ENCODE measurements at places on chromosomes 6 and 20.
A peak's percentile ranks its signal among the peaks of the same experiment; 100 is the strongest.

DNA sequence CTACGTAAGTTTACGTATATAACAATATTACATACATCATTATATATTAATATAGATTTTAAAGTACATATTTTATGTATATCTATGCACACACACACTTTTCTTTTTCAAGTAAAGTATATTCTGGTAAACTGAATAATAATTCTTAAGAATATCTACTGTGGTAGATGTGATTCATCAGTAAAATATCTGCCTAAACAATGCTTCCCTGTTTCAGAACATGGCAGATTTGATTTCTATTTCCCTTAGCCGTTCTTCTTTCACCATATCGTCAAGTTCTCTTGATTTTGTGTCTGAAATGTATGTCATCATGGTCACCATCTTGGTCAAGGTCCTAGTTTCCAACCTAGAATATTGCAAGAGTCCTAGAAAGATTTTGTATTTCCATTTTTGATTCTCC, 195.6 kb downstream of the HDGFL1 start:
- DNase-seq = no peak

GRCh38 chr20:57658833-57659516, 38.7 kb upstream of the ZBP1 start:
- no peak for DNase-seq

DNA sequence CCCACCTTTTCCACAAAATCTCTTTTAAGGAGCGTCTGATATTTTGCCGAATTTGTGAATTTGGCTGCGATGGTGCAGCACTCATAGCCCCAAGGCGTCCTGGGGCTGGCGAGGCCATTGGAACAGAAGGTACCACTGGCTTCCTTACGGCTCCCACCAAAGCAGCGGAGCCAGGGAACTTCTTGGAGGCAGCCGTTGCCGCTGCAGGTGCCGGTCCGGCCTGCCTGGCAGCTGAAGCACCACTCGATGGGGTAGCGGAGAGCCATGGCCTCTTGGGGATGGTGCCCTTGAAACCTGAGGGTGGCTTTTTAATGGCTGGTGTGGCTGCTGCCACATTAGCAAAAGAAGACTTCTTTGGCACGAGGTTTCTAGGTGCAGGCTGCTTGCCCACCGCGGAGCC, 29.8 kb downstream of the DIDO1 start:
- no peak for DNase-seq

DNA sequence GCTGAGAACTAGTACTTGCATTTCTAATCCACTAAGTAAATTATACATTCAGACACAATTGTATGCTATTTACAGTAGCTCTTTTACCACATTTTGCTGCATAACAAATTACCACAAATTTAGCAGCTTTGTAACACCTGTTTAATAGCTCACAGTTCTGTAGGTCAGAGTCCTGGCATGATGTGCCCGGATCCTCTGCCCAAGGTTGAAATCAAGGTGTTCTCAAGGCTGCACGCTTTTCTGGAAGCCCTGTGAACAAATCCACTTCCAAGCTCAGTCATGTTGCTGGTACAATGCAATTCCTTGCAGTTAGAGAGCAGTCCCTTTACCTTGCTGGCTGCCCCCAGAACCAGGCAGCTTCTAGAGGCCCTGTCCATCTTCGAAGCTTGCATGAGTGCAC, 716.0 kb downstream of the HACE1 start:
- no peak for DNase-seq

- no peak for DNase-seq
Measured at GRCh38 chr6:11714116-11714797, 64.3 kb downstream of the ADTRP start.

DNA sequence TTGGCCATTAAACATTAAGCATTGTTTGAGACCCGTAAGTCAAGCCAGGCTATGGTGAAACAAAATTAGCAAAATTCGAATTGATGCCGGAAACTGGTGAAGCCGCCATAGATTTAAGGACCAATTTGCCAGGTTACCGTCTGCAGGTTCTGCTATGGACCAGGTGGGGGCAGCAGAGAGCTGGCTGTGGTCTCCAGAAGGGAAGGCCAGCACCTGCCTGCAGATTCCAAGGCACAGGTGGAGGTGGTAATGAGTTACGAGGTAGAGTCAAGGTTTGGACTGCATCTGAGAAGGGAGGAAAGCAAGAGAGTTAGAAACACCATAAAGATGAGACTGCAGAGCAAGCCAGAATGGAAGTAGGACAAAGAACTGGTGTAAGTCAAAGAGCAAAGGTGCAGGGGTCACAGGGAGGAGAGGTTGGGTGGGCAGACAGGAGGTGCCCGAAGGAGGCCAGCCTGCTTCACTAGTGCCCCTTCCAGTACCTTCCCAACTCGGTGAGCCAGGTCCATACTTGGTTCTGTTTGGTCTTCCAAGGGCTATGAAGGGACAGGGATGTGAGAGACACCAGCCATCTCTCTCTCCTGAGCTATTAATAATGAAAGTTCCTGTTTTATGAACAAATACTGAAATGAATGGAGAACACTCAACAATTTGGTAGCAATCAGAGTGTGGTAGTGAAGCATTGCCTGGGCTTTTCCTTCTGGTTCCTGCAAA, 131.6 kb upstream of the ESR1 start:
- DNase-seq = peak; percentile 27

- peak; percentile 84 for DNase-seq
Measured at GRCh38 chr6:33840048-33840926, 36.5 kb upstream of the MLN start.

DNA sequence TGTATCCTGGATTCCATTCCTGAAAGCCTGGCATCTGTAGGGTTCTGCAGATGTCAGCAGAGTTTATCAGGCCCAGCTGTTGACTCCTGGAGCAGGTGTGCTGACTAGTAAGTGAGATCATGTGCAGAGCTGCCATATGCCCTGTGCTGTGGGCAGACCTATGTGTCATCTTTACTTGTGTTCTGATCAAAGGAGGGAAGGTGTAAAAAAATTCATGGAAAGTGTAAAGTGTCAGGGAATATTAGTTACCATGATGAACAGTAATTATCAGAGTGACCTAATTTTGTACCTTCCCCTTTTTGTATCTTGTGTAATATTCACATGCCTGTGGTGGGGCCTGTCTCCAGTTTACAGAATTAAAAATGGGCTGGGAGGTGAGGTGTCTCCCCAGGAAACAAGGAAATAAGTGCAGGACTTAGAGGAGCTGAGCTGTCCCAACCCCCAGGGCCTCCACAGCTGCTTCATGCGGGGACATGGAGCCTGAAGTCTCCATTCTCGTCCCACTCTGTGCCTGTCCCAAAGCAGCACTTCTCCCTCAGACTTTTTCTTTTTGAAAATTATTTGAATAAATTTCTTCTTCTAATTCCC, 148.2 kb upstream of the GGTLC1 start:
- no peak for DNase-seq

- DNase-seq = no peak
Measured at GRCh38 chr6:30664994-30665767, 7.6 kb downstream of the DHX16 start.

GRCh38 chr20:61806314-61806713, 259.4 kb downstream of the TAF4 start:
- DNase-seq = no peak

DNA sequence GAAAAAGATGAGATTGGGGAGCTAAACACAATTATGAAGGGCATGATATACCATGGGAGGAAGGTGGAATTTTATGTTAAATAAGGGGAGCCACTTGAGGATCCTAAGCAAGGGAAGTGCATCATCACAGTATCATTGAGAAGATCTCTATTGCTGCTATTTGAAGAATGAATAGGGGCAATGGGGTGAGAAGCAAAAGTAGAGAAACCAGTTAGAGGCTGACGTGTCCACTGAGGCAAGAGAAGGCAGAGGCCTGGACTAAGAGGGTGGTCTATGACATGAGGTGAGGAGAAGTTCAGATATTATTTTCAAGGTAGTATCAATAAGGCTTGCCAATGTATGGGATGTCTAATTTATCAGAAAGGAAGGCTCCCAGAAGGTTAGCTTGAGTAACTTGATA, 111.6 kb downstream of the TENT5A start:
- DNase-seq = no peak

DNA sequence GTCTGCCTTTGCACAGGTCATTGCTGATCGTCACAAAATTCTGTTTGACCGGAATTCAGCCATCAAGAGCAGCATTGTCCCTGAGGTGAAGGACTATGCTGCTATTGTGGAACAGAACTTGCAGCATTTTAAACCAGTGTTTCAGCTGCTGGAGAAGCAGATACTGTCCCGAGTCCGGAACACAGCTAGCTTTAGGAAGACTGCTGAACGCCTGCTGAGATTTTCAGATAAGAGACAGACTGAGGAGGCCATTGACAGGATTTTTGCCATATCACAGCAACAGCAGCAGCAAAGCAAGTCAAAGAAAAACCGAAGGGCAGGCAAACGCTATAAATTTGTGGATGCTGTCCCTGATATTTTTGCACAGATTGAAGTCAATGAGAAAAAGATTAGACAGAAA, 24.6 kb upstream of the CALHM6 start:
- DNase-seq = no peak

GRCh38 chr20:57092112-57092899, 174.1 kb downstream of the BMP7 start:
- DNase-seq = peak; percentile 56

GRCh38 chr20:61726979-61727378, 338.7 kb downstream of the TAF4 start:
- no peak for DNase-seq

DNA sequence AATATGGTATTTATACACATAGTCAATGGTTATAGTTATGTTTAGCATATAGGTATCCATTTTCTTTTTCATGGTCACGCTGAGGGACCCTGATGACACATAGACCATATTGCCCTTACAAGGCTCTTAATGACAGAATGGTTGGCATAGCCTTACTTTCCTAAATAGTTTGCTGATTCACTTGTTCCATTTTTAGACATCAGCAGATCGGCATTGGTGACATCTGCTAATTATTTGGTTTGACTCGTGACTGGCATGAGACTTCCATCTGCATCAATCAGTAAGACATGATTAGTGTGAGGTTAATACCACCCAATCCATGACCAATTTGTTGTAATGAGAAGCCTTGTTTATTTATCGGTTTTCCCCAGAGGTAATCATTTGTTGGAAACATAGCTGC, 309.7 kb downstream of the ALDH8A1 start:
- no peak for DNase-seq

DNA sequence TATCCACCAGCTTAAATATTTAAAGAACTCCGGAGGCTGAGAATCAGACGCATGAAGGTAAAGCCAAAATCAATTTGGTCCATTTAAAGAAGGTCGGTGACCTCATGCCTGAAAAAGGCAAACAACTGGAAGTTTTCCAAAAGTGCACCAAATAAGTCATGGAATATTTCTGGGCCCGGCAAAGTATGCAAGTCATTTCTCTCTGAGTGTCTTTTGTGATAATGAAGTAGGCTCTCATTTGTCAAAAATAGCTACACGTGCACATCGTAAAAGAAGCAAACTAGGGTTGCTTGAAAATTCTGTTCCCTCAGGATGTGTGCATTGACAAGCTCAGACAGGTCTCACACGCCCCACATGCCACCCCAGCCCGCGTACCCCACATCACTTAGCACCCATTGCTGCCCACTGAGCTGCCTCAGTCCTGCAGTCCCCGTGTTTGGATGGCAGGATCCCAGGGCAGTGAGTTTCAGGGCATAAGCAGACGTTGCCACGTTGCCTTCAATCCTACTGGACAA, 20.5 kb upstream of the PYGB start:
- DNase-seq = peak; percentile 65

- no peak for DNase-seq
Measured at GRCh38 chr6:3565291-3565690, 108.4 kb upstream of the SLC22A23 start.

GRCh38 chr20:44618318-44618731, 33.2 kb downstream of the ADA start:
- DNase-seq = no peak

DNA sequence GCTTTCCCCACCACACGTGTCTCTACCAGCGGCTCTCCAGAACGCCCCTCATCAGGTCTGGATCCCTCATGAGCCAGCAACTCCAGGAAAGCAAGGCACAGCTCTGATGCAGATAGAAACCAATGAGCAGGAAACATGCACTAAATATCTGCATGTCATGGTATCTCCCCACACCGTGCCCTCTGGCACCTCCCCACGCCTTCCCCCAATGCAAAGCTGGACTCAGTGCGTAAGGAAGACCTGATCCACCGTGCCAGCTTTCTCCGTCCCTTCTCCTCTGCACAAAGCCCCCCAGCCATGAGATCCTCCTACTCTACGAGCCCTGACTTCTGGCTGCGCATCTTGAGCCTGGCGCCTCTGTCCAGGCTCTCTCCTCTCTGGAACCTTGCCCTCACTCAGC, 9.4 kb downstream of the PDE10A start:
- no peak for DNase-seq

DNA sequence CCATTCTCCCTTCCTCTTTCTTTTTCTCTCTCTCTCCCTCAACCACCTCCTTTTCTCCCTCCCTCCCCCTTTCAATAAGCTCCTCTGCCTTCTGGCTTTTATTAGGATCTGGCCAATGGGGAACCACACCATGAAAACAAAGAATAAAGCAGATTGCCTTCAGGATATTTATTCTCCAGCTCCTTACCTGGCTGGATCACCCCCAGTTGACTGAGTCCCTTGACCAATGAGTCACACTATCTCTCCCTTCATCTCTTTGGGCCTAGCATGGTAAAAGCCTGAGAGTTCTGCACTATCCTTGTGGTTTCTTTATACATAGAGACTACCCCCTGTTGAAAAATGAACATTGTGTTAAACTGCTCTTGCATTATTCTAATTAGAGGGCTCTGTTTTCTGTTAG, 476.8 kb downstream of the EPHA7 start:
- no peak for DNase-seq

DNA sequence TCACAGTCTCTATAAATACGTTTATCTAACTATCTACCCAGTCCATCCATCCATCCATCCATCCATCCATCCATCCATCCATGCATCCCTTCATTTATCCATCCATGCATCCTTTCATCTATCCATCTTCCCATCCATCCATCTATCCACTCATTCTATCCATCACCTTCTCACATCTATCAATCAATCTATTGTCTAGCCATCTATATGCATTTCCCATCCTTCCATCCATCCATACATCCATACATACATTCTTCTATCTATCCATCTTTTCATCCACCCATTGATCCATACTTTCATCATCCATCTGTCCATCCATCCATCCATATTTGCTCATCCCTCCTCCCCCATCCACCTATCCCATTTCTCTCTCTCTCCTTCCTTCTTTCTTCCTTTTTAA, 51.6 kb upstream of the CTNNBL1 start:
- DNase-seq = no peak

DNA sequence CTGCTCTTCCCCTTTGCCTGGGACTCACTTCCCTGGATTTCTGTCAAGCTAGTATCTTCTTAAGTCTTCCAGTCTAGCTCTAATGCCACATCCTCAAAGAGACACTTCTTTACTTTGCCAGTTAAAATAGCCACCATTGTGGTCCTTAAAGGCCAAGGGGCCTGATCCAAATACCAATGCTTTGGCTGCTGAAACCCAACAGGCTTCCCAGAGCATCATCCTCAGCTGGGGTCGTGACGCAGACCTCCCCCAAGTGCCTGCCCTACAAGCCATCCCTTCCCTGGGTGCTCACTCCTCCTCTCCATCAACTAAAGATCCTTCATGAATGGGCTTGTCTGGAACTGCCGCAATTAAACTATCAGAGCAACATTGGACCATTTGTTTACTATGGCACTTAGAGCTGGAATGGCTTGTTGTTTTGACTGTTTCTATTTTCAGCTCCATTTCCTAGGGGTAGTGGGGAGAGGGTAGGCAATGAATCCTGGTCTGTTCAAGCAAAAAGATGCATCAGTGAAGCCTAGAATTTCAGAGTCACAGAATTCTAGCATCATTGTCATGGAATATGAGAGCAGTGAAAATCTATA, 79.6 kb upstream of the SIRPA start:
- DNase-seq = no peak

Data from hematopoietic multipotent progenitor cell treated with erythropoietin and hydrocortisone succinate and interleukin-3 and kit ligand, for 8 days (in vitro differentiated cells).